ENCODE measurements at places on chromosomes 6 and 20.
A peak's percentile ranks its signal among the peaks of the same experiment; 100 is the strongest.

- no peak for DNase-seq
Measured at GRCh38 chr6:69926745-69927144, 60.4 kb downstream of the COL19A1 start.

GRCh38 chr6:88616380-88616779 lies 347.0 kb downstream of the RNGTT start:
- DNase-seq: peak; percentile 87

DNA sequence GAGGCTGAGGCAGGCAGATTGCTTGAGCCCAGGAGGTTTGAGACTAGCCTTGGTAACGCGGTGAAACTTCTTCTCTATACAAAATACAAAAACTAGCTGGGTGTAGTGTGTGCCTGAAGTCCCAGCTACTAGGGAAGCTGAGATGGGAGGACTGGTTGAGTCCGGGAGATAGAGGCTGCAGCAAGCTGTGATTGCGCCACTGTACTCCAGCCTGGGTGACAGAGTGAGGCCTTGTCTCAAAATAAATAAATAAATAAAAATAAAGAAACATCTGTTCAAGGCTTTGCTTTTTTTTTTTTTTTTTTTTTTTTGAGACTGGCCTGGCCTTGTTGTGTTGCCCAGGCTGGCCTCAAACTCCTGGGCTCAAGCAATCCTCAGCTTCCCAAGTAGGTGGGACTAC lies 23.7 kb upstream of the SLC23A2 start:
- DNase-seq: no peak

DNA sequence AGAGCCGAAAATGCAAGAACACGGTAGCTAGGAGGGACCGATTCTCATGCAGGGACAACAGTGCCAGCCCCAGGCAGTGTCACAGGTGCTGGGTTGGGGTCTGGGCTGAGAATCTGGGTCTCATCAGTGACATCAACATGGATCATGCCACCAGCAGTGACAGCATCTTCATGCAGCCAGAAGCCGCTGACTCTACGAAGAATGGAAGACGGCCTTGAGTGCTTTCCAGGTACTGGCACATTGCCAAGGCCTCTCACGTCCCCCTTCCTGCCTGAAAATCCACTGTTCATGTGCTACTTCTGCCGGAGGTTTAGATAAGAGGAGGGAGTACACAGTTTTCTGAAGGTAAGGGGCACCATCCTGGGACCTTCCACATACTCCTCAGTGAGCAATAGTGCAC lies 141.1 kb upstream of the FOXQ1 start:
- DNase-seq: no peak

GRCh38 chr6:168648240-168649125 lies 207.5 kb downstream of the SMOC2 start:
- no peak for DNase-seq

GRCh38 chr20:18324596-18325089 lies 36.3 kb downstream of the ZNF133 start:
- DNase-seq: no peak

- no peak for DNase-seq
Measured at GRCh38 chr6:90197854-90198496, 98.7 kb downstream of the BACH2 start.

DNA sequence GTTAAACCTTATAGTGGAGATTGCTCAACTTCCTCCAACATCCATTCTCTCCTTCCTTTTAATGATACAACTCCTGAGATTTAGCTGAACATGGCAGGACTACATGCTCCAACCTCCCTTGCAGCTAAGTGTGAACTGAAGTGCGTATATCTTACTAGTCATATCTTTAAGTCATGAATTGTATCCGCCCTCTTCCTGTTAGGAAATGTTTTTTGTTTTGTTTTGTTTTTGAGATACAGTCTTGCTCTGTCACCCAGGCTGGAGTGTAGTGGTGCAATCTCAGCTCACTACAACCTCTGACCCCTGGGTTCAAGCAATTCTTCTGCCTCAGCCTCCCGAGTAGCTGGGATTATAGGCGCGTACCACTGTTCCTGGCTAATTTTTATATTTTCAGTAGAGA lies 8.8 kb upstream of the OSTM1 start:
- no peak for DNase-seq

- no peak for DNase-seq
Measured at GRCh38 chr20:47315339-47316056, 41.0 kb downstream of the ZMYND8 start.

DNA sequence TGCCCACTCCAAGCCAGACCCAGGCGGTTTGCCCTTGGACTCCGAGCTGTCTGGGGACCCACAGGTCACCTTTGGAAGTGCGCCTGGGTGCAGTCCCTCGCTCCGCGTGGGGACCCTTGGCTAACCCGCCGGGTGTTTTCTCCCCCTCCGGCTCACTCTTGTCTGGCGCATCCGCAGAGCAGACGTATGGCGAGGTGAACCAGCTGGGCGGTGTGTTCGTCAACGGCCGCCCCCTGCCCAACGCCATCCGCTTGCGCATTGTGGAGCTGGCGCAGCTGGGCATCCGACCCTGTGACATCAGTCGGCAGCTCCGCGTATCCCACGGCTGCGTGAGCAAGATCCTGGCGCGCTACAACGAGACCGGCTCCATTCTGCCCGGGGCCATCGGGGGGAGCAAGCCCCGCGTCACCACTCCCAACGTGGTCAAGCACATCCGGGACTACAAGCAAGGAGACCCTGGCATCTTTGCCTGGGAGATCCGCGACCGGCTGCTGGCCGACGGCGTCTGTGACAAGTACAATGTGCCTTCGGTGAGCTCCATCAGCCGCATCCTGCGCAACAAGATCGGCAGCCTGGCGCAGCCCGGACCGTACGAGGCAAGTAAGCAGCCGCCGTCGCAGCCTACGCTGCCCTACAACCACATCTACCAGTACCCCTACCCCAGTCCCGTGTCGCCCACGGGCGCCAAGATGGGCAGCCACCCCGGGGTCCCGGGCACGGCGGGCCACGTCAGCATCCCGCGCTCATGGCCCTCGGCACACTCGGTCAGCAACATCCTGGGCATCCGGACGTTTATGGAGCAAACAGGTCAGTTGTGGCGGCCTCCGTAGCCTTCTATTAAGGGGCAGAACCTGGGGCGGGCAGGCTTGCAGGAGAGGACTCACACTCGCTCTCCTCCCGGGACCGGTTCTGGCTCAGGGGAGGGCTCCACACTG lies 1.1 kb downstream of the PAX1 start:
- no peak for DNase-seq

GRCh38 chr6:151634336-151634720 lies 140.5 kb downstream of the CCDC170 start:
- no peak for DNase-seq

DNA sequence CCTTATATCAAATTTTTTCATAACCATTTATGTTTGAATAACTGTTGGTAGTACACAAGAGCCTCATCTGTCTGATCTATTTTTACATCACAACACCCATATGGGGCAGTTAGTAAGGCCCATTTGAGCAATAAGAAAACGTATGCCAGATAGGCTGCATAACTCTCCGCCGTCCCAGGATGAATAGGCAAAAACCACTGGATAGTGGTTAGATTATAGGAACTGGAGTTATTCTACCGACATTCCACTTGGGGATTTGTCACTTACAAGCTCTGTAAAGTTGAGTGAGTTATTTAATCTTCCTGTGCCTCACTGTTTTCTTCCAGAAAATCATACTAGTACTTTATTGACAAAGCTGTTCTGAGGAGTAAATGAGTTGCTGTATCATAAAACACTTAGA lies 881.9 kb downstream of the QKI start:
- DNase-seq: no peak

DNA sequence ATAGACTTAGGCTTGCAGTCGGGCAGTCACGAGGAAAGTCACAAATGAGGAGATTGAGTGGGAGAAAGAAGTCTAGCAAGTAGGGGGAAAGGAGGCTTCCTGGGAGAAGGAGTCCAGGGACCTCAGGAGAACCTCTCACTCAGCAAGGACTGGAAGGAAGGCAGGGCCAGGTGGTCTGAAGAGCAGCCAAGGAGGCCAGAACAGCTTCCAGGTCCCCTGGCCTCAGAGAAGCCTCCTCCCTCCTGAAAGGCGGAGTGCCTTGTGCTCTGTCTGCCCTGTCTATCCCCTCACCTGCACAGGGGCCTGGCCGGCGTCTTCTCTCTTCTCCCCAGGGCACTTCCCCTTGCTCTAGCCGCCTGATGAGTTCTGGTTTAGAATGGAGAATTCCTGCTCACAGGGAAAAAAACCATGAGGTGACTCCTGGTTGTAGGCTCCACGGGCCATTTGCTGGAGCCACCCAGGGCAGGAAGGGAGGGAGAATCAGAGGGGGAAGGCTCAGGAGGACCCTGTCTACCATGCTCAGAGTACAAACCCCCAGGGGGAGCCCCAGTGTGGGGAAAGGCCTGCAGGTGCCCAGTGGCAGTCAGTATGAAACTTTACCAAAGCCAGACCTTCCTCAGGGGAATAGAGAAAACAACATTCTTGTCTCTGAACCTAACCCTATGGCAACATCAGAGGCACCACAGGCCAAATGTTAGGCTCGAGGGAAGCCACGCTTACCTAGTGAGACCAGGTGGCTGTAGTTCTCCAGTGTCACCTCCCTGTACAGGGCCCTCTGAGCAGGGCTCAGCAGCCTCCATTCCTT lies 11.2 kb downstream of the ZNF337 start:
- DNase-seq: peak; percentile 89

- DNase-seq: no peak
Measured at GRCh38 chr6:45699663-45700062, 316.0 kb downstream of the CLIC5 start.

DNA sequence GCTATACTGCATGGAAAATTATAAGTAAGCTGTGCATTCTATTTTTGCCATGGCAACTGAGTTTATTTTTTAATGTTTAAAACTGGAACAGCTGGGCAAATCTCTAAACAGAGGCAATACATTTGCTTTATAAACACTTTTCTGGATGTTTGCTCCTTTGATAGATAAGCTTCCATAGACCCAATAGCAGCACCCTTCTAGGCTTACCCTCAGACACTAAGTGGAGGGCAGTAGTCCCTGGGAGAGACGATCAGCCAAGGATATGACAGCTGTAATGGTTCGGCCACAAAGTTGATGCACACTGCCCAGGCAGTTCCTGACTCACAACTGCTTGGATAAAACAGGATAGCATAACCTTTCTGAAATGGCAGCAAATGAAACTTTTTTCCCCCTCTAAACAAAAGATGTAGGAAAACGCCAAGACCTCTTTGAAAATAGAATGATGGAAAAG lies 8.5 kb upstream of the MRPS10 start:
- DNase-seq: no peak

- peak; percentile 41 for DNase-seq
Measured at GRCh38 chr6:139920027-139920775, 545.8 kb upstream of the CITED2 start.

GRCh38 chr6:56314683-56315523 lies 67.5 kb upstream of the COL21A1 start:
- DNase-seq: peak; percentile 58

DNA sequence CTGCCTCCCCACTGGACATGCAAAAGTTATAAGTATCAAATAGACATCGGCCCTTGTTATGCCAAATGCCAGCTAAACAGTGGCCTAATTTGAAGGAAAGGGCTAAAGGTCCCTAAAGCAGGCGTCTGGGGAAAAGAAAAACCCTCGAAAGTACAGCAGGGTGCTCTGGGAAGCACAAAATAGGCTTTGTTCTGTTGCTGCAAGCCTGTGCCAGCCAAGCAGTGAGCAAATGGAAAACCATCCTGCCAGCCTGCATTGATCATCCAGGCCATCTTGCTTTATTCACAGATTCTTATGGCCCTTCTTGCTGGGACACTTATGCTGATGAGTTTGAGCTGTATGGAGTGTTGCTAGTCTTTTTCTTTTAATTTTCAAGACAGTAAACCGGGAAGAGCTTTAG lies 62.2 kb upstream of the PLEKHG1 start:
- no peak for DNase-seq

- no peak for DNase-seq
Measured at GRCh38 chr20:52675375-52675774, 296.8 kb upstream of the TSHZ2 start.

- DNase-seq: no peak
Measured at GRCh38 chr6:122984393-122984792, 11.6 kb upstream of the CLVS2 start.

DNA sequence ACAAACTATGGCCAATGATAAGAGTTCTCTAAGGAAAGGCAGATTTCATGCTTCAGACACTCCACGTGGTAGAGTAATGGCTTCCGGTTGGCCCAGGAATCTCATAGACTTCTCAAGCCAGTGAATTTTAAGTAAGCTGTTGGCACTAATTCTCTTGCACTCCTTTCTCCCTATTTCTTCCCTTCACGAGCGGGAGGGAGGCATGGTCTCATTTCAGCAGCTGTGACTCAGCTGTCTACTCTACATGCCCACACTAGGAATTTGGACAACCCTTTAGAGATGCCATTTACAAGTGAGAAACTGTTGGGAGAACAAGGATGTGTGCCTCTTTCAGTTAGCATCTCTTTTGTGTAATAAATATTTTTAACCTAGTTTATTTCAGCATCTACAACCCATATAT lies 107.7 kb downstream of the PTPRK start:
- DNase-seq: no peak

Data from NAMALWA (cell line).